Bronchial epithelial cell (primary cell): ENCODE measurements at places on chromosomes 7 and 10.

DNA sequence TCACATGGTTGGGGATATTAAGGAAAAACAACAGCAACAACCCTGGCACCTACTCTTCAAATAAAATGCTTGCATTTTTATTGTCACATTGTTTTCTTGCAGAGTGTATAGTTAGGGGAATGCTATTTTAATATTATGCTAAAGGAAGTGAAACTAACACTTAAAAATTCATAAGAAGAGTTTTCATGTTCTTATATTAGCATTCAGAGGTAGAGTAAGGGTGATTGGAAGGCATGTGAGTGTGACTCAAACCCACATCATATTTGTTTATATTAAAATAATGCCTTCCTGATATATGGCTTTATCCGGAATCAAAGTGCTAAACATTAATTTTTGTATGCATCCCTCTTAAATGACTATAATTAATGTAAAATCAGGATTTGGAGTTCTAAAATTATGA is 59.8 kb upstream of the TES start:
- DNase-seq, result peak; percentile 26

GRCh38 chr7:13800694-13801448 is 188.6 kb downstream of the ETV1 start:
- peak; percentile 96 for DNase-seq

GRCh38 chr10:98910546-98910945 is 325.1 kb downstream of the HPSE2 start:
- DNase-seq, result no peak

- no peak for DNase-seq
Observed at GRCh38 chr10:131901181-131901829, 497 bp downstream of the PPP2R2D start.

DNA sequence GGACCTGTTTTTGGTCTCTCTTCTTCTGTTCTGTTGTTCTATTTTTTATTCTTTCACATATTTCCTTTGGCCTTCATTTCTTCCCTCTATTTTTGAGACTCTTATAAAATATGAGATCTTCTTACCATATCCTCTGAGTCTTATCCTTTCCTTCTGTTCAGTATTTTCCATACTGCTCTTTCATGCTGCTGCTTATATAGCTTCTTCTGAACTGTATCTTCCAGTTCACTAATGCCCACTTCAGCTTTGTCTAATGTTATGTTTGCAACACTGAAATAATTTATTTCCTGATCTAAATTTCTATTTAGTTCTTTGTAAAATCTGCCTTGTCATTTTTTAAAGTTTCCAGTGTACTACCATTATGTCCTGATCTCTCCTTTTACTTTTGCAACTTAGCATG is 12.8 kb downstream of the TMEM168 start:
- DNase-seq, result no peak

DNA sequence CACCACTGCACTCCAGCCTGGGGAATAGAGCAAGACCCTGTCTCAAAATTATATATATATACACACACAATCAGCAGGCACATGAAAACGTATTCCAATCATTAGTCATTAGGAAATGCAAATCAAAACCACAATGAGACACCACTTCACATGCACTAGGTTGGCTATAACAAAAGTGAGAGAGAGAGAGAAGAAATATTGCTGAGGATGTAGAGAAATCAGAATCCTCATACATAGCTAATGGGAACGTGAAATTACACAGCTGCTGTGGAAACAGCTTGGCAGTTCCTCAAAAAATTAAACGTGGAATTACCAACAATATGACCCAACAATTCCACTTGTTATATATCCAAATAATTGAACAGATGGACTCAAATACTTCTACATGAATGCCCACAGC is 43.3 kb upstream of the CNNM1 start:
- peak; percentile 52 for DNase-seq

GRCh38 chr10:96586419-96587263 is at the start of gene TM9SF3:
TM9SF3 (minus strand) TSS chr10:96587012; CDS start chr10:96586835, 177 bp downstream.
- peak; percentile 54 for DNase-seq

DNA sequence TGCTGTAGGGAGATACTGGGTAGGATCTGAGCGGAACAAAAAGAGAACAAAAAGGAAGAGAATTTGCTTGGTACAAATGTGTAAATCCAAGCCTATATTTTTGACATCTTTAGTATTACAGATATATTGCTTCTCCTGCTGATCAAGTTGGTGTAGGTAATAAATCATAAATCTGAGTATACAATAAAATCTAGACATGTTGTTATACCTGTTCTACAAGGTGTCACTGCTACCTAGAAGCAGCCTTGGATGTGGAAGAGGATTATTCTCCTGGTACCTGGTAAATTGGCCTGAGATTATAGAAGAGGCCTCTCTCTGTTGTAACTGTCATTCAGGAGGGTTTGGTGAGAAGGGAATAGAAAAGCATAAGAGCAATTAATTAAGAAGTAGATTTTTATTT is 89.9 kb upstream of the LSM8 start:
- no peak for DNase-seq

- DNase-seq, result no peak
Observed at GRCh38 chr7:115153769-115154477, 232.0 kb downstream of the MDFIC start.

DNA sequence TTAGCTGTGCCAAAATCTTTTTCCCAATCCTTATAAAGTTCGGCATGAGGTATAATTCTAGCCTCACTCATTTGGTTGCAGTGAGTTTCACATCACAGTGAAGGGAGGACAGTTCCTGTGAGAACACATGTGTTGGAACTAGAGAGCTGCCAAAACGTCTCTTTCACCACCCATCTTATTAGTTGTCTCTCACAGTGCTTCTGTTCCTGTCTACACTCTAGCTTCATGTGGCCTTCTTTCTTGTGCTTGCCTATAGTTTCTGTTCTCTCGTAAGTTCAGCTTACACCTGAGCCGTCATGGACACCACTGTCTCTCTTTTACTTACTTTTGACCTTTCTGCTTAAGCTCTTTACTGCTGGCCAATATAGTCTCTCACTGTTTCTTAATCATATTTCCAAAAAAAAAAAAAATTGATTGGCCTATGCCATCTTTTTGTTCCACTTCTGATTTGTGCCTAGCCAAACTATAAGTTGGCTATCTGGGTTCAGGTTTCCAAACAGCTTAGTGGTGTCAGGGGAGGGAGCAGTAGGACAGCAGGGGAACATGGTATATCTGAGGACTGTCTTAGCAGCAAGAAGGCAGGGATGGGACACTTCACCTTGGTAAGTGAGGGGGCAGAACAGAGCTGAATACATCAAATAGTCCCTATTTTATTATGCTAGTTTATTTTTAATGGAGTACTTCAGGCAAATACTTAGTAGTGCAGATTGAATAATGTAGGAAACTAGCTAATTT is 38.0 kb downstream of the ZNRF2 start:
- peak; percentile 46 for DNase-seq

GRCh38 chr7:117875566-117875965 is 2.3 kb upstream of the CTTNBP2 start:
- DNase-seq, result no peak

DNA sequence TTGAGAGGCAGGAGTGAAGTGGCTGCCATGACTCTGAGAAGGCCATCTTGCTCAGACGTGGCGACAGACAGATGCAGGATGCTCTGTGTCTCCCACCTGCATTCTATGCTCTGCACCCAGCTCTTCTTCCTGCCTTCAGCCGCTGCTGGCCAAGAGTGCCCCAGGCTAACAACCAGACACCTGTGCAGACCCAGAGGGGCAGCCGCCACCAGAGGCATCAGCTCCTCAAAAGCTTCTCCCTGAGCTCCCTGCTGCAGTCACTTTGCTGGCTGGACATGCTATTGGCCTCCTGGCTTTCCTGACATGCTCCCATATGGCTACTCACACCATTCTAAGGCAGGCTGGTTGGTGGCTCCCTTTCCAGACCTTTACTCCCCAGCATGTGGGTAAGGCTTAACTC is 70.6 kb upstream of the GRB10 start:
- no peak for DNase-seq

DNA sequence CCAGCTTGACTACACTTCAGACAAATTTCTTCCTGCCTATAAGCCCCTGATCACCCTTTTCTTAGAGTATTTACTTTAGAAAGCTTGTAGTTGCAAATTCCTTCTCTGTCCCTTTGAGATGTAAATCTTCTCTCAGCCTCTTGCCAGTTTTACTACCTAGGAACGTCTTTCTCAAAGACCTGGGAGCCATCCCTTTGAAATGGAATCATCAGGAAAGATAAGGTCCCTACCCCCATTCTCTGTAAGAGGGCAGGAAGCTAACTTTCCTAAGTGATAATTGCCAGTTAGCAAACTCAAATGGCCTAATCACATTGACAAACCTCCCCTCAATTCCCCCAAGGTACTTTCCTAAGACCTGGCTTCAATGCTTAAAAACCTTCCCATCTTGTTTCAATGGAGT is 304.5 kb downstream of the MDFIC start:
- no peak for DNase-seq
